ENCODE measurements at places on chromosomes 5 and 9.

DNA sequence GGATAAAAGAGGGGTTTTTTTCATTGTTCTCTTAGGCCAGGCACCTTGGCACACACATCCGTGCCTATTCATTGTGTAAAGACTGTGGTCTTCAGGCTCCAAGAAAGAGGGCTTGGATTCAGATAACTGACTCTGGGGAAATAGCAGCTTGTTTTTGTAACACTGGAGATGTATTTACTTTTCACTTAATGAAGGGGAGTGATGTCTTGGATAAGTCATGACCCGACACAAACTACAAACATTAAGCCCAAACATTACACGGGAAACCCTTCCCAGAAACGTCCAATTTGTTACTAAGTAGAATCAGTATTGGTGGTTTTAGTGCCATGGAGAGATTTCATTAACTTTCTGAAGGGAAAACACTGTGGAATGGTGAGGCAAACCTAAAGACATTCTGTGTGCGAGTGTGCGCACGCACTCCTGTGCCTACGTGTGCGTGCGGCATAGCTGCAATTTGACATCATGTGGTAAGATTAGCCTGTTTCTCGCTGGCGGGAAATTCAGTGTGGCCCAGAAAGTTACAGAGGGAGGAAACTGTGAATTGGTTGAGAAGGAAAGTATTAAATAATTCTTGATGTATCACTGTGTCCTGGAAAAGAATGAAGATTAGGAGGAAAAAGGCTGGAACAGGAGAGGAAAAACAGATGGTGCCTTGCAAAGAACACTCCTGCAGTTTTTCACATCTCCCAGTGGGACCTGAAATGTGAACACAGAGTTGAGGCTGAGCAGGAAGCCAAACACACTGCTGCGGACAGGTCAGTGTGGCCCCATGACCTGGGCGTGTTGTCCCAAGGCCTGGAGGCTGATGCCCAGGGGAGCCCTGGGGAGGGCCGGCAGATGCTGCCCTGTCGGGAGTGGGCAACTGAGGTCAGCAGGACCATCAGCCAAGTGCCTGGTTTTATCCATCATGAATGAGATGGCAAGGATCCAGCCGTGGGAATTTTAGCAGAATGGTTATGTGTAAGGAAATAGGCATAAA lies 108.5 kb downstream of the GAS1 start:
- DNase-seq: no peak

DNA sequence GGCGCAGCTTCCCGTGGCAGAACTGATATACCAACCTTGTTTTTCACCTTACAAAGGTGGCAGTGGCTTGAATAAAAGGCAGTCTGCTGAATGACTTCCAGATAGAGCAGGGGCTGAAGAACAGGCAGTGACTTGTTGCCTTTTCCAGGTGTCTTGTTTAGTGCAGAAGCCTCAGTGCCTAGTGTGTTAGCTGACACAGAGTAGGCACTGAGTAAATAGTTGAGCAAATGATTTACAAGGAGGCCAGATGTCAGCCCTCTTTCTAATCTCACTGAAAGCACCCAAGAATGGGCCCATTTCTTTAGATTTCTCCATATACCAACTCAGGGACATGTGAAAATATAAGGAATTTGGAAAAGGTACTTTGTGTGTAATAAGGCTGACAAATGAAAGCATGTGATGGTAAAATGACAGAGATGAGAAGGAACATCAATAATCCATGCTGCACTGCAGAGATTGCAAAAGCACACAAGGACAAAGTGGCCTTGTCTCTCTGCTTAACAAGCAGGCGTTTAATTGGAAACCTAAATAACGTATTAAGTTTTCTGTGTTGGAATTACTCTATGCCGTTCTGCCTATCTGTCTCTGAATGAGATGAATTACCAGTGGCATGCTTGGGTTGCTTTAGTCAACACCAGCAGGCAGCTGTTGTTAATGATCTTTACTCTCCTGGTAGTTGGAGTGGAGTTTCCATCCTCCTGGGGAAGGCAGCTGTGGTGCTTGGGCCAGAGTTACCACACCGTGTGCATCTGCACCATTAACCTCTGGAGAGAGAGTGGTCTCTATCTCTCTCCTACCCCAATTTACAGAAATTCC lies 360.1 kb upstream of the C9orf72 start:
- DNase-seq: no peak

- DNase-seq: no peak
Measured at GRCh38 chr9:18111146-18111545, 362.8 kb upstream of the ADAMTSL1 start.

GRCh38 chr9:71895117-71895516 lies 15.9 kb downstream of the ABHD17B start:
- no peak for DNase-seq

- DNase-seq: no peak
Measured at GRCh38 chr9:89449261-89449671, 48.6 kb downstream of the SEMA4D start.

DNA sequence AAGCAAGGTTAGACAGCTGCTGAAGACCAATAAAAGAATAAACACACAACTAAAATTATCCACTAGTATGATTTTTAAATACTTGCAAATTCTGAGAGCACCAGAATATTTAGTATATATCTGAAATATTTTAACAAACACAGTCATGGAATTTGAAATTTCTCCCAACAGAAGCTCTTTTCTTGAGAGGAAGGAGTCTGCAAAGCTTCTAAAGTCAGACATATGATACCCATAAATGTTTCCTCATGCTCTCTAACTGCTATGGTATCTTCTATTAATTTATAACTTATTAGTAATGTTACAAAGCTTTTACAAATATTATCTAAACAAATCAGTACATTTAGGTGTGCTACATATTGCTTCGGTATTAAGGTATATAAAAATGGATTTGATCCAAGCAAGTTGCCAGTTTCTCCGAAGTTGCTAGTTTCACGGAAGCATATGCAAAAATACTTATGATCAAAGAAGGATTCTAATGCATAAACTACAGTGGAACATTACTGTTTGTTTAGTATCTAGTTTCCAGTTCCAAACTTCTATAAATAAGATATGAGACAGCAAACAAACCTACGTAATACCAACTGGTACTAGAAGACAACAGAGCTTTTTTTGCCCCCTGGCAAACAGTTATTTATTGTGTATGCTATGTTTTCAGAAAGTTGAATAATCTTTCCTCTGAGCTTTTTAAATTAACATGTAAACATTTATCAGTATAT lies 22.0 kb downstream of the FNIP1 start:
- DNase-seq: no peak

DNA sequence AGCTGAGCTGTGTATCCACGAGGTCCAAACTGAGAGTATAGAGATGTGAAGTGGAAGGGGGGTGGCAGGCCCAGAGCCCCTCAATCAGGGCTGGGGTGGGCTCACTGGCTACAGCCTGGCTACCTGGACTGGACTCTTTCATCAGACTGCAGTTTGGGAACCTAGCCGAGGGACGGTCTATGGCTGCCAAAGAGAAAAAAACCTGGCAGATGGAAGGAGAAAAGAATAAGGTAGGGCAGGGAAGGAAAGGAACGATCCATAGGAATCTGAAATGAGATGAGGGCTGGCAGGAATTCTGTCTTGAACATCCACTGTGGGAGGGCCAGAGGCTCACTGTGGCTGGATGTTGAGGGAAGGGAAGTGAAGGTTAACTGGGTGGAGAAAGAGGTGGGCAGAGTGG lies 224.4 kb upstream of the PANK3 start:
- no peak for DNase-seq

DNA sequence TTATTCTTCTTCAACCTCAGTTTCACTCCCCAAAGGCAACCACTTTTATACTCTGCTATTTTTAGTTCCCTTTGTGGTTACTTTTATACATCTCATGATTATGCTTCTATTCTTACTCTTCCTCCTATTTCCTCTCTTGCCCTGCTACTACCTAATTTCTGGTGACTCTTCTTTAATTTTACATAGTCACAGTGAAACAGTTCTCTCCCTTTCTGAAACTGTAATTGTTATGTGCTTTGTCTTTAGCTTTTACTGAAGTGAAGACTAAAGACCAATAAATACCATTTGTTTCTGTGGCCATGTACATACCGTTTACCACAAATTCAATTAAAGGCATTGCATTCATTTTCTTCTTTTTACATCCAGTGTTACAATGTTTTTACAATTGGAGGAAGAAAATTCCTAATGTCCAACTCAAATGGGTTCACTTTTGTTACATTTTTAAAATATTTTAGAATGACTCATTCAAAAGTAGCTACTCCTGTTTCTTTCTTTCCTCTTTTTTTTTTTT lies 410.6 kb downstream of the PSAT1 start:
- peak; percentile 3 for DNase-seq

DNA sequence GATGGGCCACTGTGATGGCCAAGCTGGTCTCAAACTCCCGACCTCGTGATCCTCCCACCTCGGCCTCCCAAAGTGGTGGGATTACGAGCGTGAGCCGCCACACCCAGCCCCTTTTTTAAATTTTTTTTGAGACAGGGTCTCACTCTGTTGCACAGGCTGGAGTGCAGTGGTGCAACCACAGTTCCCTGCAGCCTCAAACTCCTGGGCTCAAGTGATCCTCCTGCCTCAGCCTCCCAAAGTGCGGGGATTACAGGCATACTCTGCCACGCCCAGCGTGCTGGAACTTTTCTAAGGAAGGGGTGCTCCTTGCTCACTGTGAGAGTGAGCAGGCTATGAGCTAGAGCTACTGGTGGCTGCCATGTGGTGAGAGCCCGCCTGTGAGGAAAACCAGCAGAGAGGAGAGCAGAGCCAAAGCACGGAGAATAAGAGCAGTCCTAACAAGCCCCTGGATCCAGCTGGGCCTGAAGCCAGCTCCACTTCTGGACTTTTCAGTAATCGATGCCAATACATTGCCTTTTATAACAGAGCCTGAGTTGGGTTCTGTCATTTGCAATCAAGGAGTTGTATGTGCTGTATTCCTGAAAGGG lies 75.5 kb upstream of the UNC5A start:
- DNase-seq: no peak

- DNase-seq: no peak
Measured at GRCh38 chr9:135217836-135218235, 130.4 kb downstream of the OLFM1 start.

GRCh38 chr9:109283012-109283411 lies 37.8 kb downstream of the EPB41L4B start:
- DNase-seq: no peak

GRCh38 chr9:123336449-123336848 lies 19.5 kb upstream of the CRB2 start:
- no peak for DNase-seq

DNA sequence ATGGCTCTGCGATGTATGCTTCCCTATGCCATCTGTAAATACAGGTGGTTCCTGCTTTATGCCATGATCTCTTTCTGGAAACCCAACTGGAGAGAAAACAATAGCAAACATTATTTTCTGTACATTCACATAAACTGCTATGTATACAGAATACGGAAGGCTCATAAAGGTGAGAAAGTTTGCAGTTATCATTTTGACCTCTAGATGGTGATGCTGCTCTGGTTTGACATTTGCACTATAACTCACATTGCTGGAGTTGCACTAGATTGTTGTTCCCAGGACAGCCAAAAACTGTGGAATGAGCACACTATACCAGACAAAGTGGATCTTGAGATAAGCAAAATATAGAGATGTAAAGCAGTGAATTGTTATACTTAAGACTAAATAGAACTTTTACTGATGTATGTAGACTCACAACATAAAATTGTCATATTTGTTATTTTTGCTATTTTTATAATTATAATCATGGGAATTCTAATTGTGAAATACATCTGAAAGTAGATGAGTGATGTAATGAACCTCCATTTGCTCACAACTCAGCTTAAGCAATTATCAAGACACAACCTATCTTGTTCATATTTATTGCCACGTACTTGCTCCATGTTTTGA lies 246.5 kb downstream of the PTPRD start:
- DNase-seq: no peak

DNA sequence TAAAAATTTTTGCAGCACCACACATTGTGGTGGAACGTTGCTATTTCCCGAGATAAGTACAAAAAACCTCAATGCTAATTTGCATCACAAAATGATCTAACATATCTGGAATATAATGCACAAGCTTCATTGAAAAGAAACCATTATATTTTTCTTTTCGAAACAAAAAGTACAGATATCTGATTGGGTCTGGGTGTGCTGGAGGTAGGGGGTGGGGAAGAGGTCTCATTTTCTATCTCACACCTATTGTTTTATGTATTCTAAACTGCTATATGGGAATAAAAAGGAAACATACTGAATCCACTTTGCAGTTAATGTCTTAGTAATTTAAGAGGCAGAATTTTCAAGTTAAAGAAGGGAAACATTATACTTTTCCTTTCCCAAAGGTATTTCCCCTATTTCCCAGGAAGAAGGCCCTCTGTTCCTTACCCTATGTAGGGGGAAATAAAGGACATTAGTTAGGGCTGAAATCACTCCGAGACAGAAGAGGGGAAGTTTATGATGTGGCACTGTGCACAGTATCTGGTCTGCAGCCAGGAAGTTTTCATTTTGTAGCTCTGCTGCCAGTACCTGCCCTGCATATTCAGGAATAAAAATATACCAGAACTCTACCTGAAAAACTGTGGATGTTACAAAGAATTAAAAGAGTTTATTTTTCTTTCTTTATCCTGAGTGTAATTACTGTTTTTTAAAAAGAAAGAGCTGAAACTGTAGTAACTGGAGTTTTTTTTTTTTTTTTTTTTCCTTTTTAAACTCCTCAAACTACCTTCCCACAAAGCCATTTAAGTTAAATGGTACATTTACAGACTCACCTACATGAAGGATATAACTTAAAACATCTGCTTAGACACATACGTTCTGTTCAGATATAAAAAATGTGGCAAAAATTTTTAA lies 7.4 kb downstream of the MEF2C start:
- no peak for DNase-seq

- no peak for DNase-seq
Measured at GRCh38 chr9:127545196-127546124, 66.6 kb upstream of the STXBP1 start.

DNA sequence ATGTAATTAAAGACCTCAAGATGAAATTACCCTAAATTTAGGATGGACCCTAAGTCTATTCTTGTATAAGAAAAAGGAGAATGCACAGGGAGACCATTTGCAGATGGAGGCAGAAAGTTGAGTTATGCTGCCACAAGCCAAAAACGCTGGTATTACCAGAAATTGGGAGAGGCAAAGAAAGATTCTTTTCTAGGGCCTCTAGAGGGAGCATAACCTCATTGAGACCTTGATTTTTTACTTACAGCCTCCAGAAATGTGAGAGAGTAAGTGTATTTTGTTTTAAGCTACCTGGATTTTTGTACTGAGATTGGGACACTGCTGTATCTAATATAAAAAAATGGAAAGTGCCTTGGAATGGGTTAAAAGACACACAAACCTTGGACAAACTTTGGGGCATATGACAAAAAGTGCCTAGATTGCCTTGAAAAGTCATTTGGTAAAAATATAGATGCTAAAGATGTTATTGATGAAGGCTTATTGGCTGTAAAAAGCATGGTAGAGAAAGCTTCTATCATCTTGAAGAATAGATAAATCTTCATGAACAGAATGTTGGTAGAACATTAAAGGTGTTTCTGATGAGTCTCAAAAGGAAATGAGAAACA lies 174.7 kb upstream of the PRDM9 start:
- DNase-seq: no peak

All from GM12864 (cell line).